ENCODE measurements at places on chromosomes 4 and X.

- DNase-seq = no peak
Measured at GRCh38 chr4:184713887-184714286, 20.0 kb downstream of the CENPU start.

- DNase-seq = no peak
Measured at GRCh38 chr4:102427371-102427998, 73.7 kb upstream of the NFKB1 start.

DNA sequence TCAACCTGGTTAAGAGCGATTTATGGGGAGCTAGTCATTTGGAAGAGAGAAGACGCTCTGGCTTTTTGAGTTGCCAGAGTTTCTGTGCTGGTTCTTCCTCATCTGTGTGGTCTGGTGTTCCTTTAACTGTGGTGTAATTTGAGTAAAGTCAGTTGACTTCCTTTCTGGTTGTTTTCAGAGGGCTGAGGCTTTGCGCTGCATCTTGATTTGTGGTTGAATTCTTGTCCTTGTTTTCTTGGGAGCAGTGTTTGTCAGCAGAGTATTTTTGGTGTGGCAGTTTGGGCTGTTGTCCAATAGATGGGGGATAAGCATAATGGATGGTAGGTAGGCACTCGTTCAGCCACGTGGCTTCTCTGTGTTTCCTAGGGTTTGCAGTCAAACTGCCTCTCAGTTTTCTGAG, 2143.2 kb upstream of the TENM3 start:
- DNase-seq = no peak

- DNase-seq = no peak
Measured at GRCh38 chr4:151173871-151174270, 74.4 kb downstream of the RPS3A start.

DNA sequence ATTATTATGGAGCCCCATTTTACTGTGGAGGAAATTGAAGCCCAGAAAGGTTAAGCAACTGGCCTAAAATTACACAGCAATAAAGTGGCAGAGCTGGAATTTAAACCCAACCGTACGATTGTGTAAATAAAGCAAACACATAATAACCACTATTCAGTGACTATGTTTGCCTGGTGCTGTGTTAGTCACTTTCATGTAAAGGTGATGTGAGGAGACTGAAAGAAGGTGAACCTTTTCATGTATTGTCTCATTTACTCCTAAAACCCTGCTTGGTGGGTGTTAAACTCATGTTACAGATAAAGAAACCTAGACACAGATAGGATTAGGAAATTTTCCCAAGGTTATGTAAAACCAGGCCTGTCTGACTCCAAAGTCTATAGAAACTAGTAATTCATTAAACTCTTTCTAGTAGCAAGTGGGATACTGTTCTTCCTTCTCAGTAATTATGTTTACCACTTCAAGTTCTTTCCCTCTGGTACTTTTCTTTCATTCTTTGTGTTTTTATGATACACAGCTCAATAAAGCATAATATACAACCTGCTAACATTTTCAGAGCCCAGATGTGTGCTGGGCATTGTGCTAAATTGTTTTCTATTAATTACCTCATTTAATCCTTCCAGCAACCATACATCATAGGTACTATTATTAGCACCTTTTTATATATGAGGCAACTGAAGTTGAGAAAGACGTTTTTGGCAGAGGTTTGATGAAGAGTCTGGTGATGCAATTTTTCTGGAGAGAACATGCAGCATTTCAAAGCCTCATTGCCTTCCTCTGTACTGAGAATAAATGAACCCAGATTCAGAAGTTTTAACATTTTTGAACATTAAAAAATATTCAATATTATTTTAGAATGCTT, 202.7 kb downstream of the SPRY1 start:
- DNase-seq = no peak

DNA sequence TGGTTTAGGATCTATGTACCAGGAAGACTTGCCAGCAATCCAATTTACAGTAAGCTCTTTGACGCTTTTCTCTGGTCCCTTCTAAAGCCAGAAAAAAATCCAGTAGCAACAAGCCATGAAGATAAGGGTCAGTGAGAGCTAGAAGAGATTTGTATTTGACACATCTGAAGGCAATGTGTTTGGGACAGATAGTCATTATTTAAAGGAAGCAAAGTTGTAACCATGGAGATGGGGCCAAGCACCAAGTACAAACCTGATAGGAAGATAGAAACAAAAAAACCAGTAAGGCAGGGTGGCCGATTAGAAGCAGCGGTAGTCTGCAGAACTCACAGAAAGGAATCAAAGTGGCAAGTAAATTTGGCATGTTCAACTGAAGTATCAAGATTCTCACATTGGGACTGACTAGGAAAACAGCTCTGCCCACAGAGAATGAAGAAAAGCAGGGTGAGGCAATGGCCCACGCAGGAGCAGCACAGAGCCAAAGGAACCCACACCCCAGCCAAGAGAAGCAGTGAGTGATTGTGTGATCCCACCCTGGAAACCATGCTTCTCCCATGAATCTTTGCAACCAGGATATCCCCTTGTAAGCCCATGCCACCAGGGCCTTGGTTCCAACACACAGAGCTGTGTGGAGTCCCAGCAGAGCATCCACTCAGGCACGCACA, 12.9 kb upstream of the C4orf54 start:
- no peak for DNase-seq

DNA sequence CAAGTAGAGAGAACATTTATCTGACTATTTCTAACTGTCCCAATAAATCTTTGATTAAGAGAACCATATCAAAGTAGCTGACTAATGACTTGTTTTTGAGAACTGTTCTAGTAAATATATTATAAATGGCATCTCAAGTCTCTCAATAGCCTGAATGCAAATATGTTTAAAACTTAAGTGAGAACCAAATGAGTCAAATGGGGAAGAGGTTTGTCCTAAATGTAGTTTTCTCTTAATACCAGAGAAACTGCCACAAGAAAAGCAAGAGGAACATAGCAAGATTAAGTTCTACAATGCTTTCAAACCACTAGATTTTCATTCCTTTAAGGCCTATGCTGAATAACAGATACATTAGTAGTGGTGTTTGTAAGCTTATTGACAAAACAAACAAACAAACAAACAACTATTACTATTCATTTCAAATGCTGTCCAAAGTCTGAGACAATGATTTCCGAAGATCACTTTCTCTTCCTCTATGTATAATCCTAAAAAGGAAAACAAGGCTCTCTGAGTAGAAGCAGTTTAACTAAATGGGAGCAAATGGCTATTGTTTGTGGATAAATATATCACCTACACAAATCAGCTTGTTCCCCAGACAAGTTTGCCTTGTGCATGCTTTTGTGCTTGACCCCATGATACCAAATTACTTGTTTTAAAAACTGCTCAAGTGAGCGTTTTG, 408.4 kb upstream of the EMCN start:
- DNase-seq = no peak

GRCh38 chr4:147037069-147037468, 91.4 kb upstream of the TTC29 start:
- no peak for DNase-seq

- no peak for DNase-seq
Measured at GRCh38 chr4:73762409-73762808, 22.0 kb downstream of the CXCL8 start.

GRCh38 chr4:54548831-54549460, 108.8 kb upstream of the KIT start:
- DNase-seq = no peak

- no peak for DNase-seq
Measured at GRCh38 chrX:68183612-68184214, 249.6 kb downstream of the OPHN1 start.

DNA sequence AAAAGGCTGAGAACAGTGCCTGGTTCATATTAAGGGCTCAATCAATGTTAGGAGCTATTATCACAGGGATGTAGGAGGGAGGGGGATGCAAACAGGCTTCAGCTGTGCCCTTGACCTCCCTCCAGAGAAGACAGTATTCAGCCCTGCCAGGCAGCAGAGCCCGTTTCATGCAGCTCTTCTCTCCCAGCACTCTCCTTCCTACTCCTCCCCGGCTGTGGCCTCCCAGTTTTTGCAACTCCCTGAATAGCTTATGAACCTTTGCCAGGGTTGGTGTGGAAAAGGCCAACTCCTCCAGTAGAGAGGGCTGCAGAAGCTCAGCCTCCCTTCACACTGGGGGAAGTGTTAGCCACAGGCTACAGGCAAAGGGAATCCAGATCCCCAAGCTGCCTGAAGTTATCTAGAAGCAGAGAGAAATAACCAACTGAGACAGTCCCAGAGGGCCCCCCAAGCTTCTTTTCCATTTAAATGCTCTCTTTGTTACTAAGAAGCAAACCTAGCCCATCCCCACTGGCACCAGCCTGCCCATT, 31.7 kb upstream of the APLN start:
- DNase-seq = no peak

GRCh38 chr4:81491943-81492342, 20.2 kb upstream of the RASGEF1B start:
- no peak for DNase-seq

DNA sequence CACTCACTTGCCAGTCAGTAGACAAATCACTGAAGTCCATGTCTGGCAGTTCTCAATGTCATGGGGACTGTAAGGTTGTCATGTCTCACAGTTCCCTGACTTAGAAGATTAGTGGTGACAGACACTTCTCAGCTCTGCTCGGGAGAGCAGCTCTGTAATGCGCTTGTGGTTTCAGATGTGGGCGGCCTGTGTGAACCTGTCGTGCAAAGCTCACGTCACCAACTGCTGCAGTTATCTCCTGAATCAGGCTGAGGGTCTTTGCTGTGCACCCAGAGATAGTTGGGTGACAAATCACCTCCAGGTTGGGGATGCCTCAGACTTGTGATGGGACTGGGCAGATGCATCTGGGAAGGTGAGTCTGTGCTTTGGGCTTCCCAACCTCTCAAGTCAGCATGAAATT, at the start of gene IL9R:
Gene IL9R, plus strand, starts transcription at position 261 of the 400 bp plus-strand sequence. Its CDS starts 64 bp downstream, at position 325.
- DNase-seq = peak; percentile 4

DNA sequence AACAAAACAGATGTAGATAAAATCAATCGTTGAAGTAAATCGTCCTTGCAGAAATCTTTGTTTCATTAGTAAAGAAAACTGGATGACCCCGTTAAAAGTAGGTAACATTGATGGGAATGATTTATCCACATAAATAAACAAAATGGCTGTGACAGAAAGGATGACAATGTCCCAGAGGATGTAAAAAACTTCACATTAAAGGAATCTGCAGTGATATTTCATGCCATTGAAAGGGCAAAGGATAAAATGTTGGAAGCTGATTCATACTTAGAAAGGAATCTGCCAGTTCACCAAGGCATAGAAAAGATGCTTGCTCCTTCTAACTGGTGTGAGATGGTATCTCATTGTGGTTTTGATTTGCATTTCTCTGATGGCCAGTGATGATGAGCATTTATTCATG, 24.2 kb upstream of the EPGN start:
- DNase-seq = no peak

DNA sequence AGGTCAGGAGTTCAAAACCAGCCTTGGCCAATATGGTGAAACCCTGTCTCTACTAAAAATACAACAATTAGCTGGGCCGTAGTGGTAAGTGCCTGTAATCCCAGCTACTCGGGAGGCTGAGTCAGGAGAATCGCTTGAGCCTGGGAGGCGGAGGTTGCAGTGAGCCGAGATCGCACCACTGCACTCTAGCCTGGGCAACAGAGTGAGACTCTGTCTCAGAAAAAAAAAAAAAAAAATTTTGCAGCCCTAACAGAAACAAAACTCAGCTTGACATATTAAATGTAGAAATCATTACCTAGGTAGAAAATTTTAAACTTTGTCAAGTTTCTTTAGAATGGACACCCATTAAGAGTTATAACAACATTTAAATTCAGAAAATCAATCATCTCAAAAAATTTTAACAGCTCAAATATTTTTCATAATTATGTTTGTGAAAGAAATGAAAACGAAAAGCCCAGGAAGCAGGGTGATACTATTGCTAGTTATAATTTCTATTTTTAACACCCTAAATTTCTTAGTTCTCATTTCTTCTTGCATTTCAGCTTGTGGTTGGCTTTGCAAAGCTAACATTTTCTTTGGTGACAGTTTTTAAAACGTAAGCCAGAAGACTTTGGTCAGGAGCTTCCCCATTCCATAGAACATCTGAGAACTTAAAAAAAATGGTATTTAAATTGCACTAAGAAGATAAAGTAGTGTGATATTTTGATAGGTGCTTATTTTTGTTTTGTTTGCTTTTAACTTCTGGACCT, 33.3 kb upstream of the RBBP7 start:
- DNase-seq = no peak

GRCh38 chrX:110228453-110228852, 89.4 kb downstream of the AMMECR1 start:
- DNase-seq = no peak

DNA sequence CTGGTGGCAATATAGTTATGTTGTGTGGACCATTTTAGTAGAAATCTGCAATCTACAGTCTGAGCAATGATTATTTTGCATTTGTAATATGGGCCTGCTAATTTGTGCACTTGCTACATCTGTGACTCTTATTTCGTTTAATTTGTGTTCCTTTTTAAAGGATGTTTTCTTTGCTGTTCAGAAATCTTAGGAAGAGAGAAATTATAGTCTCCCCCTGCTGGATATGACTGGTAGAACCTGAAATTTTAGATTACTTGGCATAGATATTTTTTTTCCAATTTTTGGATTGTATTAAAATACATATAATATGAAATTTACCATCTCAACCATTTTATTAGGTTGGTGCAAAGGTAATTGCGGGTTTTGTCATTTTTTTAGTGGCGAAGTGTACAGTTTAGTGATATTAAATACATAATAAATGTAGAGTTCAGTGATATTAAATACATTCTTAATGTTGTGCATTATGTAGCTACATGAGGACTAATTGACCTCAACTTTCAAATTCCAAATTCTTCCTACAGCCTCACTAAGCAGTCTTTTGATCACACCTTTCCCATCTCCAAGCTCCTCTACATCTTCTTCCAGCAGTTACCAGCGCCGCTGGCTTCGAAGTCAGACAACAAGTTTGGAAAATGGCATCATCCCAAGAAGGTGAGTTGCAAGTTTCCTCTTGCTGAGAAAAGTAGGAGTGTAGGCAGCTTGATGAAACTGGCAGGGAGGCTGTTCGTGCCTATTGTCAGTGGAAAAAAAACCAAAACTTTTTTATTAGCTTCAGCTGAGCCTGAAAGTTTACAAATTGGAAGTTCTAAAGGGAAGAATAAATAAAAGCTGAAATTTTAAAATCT, 82.2 kb downstream of the FNIP2 start:
- no peak for DNase-seq

DNA sequence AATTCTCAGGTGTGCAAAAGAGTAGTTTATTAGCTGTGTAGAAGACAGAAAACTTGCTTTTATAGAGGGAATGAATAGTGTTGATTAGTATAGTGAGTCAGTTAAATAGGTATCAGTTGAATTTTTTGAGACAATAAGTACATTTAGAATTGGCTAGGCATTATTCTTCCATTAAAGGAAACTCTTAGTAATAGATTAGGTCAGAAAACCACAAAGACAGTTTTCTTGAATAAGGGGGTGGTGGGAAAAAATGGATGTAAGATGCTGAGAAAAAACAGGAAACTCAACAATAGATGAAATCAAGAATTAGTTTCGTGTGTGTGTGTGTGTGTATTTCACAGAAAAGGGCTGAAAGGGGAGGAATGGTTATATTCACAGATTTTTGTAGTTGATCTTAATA, 16.8 kb downstream of the CD38 start:
- DNase-seq = no peak

DNA sequence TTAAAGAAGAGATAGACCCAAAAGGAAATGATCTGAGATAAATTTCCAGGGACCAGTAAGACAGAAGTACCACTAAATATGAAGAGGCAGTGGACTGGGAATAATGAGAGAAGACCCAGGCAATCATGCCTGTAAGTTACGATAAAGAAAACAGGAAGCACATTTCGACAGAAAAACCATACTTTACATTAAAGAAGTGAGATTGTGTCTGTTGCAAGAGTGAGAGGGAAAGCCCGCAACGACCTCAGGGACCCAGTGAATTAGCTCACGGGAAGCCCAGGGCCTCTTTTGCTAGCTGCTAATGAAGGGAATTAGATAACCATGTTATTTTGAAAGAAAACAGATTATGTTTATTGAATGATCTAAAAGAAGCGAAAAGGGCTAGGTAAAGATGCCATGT, 28.9 kb upstream of the ACSL1 start:
- DNase-seq = no peak
